ENCODE measurements at places on chromosomes 1 and 21.

- no peak for DNase-seq
These were observed 9.4 kb downstream of the ZC3H12A start for GRCh38 chr1:37483785-37484184.

DNA sequence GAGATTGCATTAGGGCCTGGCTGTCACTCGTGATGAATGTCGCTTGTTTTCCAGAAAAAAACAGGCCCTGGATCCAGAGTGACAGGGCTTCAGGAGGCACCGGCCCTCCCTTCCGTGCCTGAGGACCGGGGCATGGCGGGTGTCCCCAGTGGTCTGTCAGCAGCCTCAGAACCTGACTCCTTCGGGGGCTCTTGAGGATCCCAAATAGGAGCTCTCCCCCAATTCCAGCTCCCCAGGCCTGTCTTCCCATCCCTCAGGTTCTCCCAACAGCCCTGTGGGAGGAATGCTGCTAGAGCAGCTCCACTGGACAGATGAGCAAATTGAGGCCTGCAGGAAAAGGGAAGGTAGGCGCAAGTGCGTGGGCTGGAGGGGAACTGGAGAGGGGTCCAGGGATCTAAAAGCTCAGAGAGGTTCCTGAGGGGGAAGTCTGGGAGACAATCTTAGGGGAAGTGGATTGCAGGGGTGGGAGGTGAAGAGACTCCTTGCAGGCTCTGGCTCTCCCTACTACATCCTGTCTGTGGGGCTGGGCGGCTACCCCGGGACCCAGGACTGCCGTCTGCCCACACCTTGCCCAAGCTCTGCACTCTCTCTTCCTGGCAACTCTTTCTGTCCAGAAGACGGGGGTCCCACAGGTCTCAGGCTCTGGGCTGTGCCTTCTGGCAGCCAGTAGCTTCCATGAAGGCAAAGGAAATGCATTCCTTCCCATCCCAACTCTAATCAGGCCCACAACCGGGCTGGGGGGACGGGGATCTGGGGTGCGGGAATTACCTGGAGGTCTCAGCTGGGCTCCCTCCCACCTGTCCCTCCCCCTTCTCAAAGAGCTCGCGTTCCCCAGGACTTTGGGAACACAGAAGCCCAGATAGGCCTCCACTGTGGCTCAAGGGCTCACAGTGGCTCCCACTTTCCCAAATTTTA, 105.7 kb upstream of the CASZ1 start:
- DNase-seq = no peak

- no peak for DNase-seq
These were observed 72.4 kb downstream of the ZNF281 start for GRCh38 chr1:200337410-200337809.

DNA sequence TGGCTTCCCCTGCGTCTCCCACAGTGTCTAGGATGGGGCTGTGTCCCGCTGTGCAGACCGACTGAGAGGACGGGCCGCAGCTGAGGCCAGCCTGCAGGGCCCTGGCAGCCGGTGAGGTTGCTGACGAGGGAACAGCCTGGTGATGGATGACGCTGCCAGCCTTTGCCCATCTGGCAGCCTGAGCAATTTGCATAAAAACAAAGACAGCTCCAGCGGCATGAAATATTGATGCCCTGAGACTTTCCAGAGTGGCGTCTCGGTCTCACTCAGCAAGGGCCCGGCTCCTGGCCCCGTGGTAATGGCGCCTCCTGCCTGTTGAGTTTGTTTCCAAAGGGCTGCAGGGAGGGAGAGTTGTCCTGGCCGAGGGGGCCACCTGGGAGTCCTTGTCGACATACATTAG, 19.1 kb upstream of the KCNA10 start:
- DNase-seq = no peak

DNA sequence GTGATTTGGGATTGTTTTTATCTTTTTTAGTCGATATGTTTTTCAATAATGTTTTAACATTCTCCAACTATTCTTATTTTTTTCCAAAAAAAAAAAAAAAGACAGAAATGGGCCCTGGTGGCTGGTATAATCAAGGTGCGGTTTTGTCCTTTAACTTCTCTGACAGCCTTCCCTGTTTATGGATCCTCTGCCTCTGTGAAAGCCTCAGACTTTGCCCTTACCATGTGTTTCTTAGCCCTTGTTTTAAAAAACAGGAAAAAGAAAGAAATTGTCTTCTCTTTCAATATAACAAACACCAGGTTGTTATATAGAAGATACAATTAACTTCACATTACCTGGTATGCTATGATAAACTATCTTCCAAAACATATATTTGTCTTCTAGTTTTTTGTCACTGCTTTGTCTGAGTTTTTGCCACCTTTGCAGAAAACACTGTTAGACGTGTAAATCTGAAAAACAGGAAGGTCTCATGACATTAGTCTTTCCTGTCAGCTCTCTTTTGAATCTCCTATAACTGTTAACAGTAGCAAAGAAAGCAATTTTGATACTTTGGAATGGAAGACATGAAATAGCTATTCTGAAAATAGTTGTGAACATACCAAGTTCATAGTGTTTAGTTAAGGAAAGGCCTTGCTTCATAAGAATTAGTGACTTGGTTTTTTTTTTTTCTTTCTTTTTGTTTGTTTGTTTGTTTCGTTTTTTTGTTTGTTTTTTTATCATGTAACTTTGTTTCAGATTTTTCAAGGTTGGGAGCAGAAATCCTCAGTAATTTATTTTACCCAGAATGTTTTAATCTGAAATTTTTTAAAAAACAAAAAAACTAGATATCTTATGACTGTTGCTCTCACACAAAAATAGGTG, 31.7 kb upstream of the CACYBP start:
- DNase-seq = no peak

DNA sequence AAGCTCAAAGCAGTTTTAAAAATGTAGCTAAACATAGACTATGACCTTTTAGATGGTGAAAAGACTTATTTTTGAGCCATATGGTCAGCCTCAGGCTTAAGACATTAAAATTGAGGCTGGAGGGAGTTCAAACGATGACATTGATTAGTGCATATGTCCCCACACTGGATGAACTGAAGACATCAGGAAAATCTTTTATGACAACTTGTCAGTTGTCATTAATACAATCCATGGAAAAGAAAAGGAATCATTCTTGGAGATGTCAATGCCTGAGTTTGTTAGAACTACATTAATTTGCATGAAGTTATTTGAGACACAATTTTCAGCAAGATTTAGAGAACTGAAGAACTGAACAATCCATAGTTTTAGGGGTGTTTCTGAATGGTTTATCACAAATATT, 349.9 kb downstream of the COL11A1 start:
- no peak for DNase-seq
